ENCODE measurements at places on chromosomes 5 and 9. TPM values are rescaled to one million over a fixed set of nuclear protein-coding genes. Genes with fewer than 3 reads are reported as not detected.

The TAF11L10 gene
- total RNA-seq: not detected

The GPR151 gene
- not detected for total RNA-seq

The SLC36A3 gene
- not detected for total RNA-seq

The SPATA31A3 gene
- total RNA-seq: not detected

DNA sequence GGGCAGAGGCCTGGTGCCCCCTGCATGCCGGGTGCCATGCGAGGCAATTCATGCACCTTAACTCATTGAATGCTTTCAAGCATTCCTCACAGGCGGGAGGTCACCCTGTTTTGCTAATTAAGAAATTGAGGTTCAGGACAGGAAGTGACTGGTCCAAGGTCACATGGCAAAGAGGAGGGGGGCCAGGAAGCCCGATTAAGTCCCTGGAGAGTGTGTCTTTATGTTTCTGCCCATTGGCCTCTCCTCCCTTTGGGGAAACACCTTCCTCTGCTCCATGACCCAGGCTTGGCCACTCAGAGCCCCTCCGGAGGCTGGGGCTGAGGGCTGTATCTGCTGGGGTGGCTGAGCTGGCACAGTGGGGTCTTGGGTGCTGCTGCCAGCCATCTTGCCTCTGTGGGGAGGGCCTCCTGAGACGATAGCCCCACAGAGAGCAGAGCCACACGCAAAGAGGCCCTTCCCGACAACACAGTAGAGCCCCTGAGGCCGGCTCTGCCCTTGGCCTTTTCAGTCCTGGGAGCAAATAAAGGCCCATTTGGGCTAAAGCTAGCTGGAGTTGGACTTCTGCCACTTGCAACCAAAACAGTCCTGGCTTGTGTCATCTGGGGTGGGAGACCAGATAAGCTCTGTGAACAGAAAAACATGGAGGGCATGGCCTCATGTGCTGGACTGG is 90.8 kb upstream of the NEURL1B start:
- no peak overlapping the region for H3K4me3 ChIP-seq
- H3K27ac ChIP-seq: peak overlapping the region; percentile 51
- H3K27me3 ChIP-seq: no peaks in the 10 kb centered on the region
- H3K36me3 ChIP-seq: no peaks in the 10 kb centered on the region
- DNase-seq: no peak

GRCh38 chr9:121813519-121814210 is 162.2 kb downstream of the DAB2IP start:
- no peak overlapping the region for H3K4me3 ChIP-seq
- H3K27ac ChIP-seq: no peak overlapping the region
- DNase-seq: no peak
- H3K36me3 ChIP-seq: no peaks in the 10 kb centered on the region
- no peaks in the 10 kb centered on the region for H3K4me1 ChIP-seq
- H3K27me3 ChIP-seq: no peaks in the 10 kb centered on the region

- H3K4me1 ChIP-seq: no peaks in the 10 kb centered on the region
- H3K27me3 ChIP-seq: no peaks in the 10 kb centered on the region
- no peaks in the 10 kb centered on the region for H3K36me3 ChIP-seq
- no peak overlapping the region for H3K27ac ChIP-seq
These were observed 106.5 kb upstream of the PRDM9 start for GRCh38 chr5:23400951-23401350.

GRCh38 chr9:136122425-136123383 is 4.0 kb upstream of the TMEM250 start:
- peaks cover 19% of the 10 kb centered on the region for H3K4me1 ChIP-seq
- peaks cover 20% of the 10 kb centered on the region for H3K27me3 ChIP-seq
- H3K36me3 ChIP-seq: no peaks in the 10 kb centered on the region
- H3K27ac ChIP-seq: no peak overlapping the region
- H3K4me3 ChIP-seq: no peak overlapping the region
- DNase-seq: peak; percentile 78

DNA sequence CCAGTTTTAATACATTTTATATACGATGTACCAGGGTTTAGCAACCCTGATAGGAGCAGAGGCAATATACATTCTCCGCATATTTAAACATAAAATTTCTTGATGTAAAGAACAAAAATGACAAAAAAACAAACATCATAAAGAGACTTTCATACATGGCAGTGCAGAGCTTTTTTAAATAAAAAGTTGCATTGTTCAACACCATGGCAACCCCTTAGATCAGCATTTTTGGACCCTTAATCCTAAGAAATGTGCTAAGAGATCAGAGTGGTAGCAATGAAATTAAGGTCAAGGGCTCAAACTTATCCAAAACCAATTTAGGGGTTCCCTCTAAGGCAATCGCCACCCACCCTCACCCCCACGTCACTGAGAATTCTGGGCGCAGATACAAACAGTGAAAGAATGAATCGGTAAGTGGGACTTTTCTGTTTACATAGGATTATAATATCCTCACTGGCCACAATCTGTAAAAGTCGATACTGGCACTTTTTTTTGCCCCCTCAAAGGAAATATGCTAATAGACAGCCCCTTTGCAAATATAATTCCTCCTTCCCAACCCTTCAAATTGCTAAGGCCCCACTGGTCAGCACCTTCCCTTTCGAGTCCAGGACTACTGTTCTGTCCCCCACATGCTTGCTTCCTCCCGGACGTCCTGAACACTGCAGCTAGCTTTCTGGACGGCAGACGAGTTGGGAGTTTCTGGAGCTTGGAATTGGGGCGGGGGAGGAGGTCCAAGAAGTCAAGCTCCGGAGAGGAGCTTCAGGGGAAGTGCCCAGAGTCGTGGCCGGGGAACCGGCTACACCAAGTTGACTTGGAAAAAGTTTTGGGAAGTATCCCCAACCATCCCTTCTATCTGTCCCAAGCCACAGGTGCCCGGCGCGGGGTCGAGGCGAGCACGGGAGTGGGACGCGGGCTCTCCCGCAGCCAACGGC is 2.2 kb downstream of the GAS1 start:
- no peaks in the 10 kb centered on the region for H3K36me3 ChIP-seq
- peaks cover 19% of the 10 kb centered on the region for H3K4me1 ChIP-seq
- DNase-seq: no peak

GRCh38 chr9:74281674-74282073 is 215.5 kb upstream of the RORB start:
- H3K27me3 ChIP-seq: no peaks in the 10 kb centered on the region
- no peak for DNase-seq
- H3K36me3 ChIP-seq: no peaks in the 10 kb centered on the region
- no peak overlapping the region for H3K27ac ChIP-seq

DNA sequence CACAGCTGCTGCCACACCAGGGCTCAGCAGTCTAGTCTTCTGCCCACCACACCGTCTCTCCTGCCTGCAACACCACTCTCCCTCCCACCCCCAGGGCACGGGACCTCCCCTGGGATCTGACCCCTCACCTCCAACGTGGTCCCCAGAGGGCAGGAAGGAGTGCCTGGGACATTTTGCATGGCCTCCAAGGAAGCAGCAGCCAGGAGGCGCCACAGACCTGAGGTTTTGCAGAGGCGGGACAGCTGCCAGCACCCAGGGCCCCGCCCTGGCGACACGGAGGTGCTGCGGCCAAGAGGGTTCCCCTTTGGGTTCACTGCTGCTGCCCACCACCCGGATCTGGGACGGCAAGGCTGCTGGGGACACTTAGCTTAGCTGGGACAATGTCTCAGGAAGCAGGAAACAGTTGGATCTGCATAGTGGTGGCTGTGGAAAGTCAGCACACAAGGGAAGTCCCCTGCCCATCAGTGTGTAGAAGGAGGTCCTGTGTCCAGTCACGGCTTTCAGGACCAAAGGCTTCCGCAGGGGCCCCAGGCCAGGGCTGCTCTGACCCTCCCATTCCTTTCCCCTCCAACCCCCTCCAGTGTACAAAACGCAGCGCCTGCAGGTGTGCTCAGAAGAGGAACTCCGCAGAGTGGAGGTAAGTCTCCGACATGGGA is 13.8 kb downstream of the PROP1 start:
- no peak overlapping the region for H3K27ac ChIP-seq
- H3K4me1 ChIP-seq: no peaks in the 10 kb centered on the region
- peaks cover 69% of the 10 kb centered on the region for H3K27me3 ChIP-seq
- DNase-seq: no peak
- no peak overlapping the region for H3K4me3 ChIP-seq
- no peaks in the 10 kb centered on the region for H3K36me3 ChIP-seq

GRCh38 chr9:85431339-85432102 is 310.2 kb downstream of the AGTPBP1 start:
- H3K4me3 ChIP-seq: no peak overlapping the region
- no peak overlapping the region for H3K27ac ChIP-seq
- H3K36me3 ChIP-seq: no peaks in the 10 kb centered on the region
- no peaks in the 10 kb centered on the region for H3K27me3 ChIP-seq

DNA sequence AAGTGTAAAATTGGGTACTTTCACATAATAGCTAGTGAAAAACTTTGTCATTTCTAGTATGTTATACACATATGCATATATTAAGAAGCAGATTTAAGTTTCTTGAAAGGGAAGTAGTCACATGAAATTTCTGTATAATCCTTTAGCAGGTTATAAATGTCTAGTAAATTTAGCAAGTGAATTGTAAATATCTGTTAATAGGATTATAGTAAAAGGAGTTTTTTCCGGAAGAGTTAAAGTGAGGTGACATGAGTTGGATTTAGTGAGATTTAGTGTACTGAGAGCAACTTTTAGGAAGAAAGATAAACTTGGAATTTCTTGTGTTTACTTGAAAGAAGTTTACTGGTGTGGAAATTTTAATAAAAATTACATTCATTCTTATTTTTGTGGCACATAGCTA is 38.4 kb downstream of the SPIN1 start:
- H3K4me1 ChIP-seq: no peaks in the 10 kb centered on the region
- H3K27me3 ChIP-seq: no peaks in the 10 kb centered on the region
- DNase-seq: no peak
- peaks cover 10% of the 10 kb centered on the region for H3K36me3 ChIP-seq
- no peak overlapping the region for H3K4me3 ChIP-seq
- no peak overlapping the region for H3K27ac ChIP-seq

DNA sequence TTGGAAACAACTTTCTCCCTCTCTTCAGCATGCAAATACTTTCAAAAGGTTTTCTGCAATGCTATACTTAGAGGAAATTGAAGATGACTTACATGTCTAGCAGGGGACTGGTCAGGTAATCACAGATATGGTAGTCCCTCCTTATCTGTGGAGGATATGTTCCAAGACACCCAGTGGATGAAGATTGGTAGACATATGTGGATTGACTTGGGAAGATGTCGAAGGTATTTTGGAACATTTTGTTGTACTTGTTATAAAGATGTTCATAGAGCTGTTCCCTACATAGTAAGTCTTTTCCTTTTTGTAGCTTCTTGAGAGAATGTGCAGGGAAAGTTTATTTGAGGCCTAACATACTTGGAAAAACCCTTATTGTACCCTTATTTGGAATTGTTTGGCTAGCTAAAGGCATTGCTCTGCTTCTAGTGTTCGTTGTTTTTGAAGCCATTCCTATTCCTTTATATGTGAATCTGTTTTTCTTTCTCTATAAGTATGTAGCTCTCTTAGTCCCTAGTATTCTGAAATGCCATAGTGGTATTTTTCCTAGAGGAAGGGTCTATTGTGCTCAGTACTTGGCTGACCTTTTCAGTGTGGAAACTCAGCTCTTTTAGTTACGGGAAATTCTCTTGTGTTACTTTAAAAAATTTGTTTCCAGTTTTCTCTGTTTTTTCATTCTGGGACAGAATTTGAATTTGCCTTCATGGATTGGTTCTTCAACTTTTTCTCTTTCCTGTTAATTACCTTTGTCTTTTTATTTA is 25.7 kb downstream of the GPR151 start:
- no peak for DNase-seq
- H3K27ac ChIP-seq: no peak overlapping the region
- no peaks in the 10 kb centered on the region for H3K27me3 ChIP-seq
- no peaks in the 10 kb centered on the region for H3K4me1 ChIP-seq

- H3K4me3 ChIP-seq: no peak overlapping the region
- no peak overlapping the region for H3K27ac ChIP-seq
- no peak for DNase-seq
- H3K27me3 ChIP-seq: no peaks in the 10 kb centered on the region
- no peaks in the 10 kb centered on the region for H3K36me3 ChIP-seq
- H3K4me1 ChIP-seq: no peaks in the 10 kb centered on the region
These were observed 822.5 kb downstream of the NR2F1-AS1 start for GRCh38 chr5:92758552-92758951.

GRCh38 chr5:90285581-90285980 is 124.0 kb downstream of the CETN3 start:
- no peak overlapping the region for H3K4me3 ChIP-seq
- H3K27me3 ChIP-seq: no peaks in the 10 kb centered on the region
- no peaks in the 10 kb centered on the region for H3K4me1 ChIP-seq
- no peaks in the 10 kb centered on the region for H3K36me3 ChIP-seq
- no peak for DNase-seq

DNA sequence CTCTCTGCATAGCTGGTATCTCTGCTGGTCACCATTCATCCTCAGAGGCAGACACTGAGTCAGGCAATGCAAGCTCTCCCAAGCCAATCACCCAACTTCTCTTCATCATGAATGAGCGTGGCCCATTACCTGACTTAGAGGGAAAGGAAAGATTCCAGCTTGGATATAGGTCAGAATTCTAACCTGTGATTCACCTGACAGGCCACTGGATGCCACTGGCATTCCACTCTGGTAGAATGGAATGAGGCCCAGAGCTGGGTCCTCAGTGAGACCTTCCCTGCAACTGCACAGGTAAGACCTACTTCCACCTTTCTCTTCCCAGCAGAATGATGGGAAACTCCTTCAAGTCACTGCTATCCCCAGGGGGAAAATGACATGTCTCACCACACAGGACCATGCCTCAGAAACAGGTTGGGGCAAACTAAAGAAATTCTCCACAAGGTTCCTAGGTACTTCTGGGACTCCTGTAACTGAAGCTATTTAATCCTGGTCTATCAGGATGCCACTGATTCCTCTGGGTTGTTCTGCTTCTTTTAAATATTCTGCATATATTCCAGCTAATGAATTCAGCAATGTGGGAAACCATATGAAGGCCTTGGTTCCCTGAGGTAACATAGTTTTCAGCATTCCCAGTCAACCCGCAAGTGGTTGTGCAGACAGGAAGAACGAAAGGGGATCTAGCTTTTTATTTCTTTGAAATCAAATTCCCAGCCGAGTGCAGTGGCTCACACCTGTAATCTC is 62.0 kb downstream of the SUSD1 start:
- H3K4me3 ChIP-seq: no peak overlapping the region
- no peaks in the 10 kb centered on the region for H3K36me3 ChIP-seq
- H3K4me1 ChIP-seq: no peaks in the 10 kb centered on the region
- H3K27me3 ChIP-seq: no peaks in the 10 kb centered on the region

DNA sequence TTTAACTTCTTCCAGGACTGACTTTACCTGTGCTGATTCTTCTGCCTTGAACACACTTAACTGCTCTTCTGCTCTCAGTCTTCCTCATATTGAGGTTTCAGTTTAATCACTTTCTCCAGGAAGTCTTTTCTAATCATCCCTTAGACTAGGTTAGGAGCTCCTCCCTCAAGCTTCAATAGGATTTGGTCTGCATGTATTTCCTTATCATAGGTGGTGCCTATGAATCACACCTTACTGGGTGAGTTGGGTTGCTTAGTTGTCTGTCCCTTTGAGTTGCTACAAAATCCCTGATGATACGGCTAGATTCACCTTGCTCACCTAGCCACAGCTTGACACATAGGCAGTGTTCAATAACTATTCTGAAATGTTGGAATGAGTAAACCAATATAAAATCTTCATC is 164.4 kb downstream of the DNAH5 start:
- no peak for DNase-seq
- H3K4me1 ChIP-seq: no peaks in the 10 kb centered on the region
- H3K4me3 ChIP-seq: no peak overlapping the region
- H3K27me3 ChIP-seq: no peaks in the 10 kb centered on the region
- no peak overlapping the region for H3K27ac ChIP-seq
